ENCODE measurements at places on chromosomes 3 and 15. TPM values are rescaled to one million over a fixed set of nuclear protein-coding genes. Genes with fewer than 3 reads are reported as not detected.

The THPO gene
- total RNA-seq, result 1.2 TPM

DNA sequence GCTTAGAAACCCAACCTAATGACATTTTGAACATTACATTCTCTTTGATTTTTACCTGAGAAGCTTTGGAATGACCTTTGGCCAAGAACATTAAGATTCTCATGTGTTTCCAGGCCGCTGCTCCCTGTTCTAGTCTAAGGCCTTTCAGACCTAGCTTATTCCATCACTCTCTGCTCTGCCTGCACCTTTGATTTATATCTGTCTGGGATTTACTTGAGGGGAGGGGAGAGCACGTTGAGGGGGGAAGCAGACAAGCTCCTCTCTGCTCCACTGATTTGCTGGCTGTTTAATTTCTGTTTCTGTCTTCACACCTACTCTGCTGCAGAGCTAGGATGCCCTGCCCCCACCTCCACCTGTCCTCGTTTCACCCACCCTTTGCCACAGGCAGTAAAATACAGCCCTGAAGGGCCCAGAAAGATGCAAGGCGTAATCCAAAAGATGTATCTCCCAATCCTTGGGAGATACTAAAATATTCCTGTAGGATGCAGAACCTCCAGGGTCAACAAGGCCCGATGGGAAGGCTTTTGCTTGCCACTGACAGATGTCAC is 429.8 kb downstream of the EPHB1 start:
- no peak for DNase-seq
- no peak overlapping the region for H3K27ac ChIP-seq
- H3K36me3 ChIP-seq, result no peaks in the 10 kb centered on the region
- H3K4me3 ChIP-seq, result no peak overlapping the region

DNA sequence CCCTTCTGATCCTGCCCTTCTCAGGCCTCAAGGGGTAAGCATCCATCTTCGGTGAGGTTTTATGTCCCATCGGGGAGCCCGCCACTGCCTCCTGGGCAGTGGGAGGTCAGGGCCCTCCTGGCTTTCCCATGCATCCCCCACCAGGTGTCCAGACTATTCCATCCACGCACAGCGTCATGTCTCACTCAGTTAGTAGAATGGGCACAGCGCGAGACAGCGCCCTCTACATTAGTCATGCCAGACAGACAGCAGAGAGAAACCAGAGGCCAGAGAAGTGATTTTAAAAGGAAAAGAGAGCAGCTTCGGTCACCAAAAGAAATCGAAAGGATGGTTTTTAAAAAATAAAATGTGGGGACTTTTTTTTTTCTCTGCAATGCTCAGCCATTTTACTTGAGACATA is 49.8 kb downstream of the ZDHHC3 start:
- no peaks in the 10 kb centered on the region for H3K36me3 ChIP-seq
- no peaks in the 10 kb centered on the region for H3K4me1 ChIP-seq
- no peaks in the 10 kb centered on the region for H3K27me3 ChIP-seq
- no peak overlapping the region for H3K4me3 ChIP-seq

DNA sequence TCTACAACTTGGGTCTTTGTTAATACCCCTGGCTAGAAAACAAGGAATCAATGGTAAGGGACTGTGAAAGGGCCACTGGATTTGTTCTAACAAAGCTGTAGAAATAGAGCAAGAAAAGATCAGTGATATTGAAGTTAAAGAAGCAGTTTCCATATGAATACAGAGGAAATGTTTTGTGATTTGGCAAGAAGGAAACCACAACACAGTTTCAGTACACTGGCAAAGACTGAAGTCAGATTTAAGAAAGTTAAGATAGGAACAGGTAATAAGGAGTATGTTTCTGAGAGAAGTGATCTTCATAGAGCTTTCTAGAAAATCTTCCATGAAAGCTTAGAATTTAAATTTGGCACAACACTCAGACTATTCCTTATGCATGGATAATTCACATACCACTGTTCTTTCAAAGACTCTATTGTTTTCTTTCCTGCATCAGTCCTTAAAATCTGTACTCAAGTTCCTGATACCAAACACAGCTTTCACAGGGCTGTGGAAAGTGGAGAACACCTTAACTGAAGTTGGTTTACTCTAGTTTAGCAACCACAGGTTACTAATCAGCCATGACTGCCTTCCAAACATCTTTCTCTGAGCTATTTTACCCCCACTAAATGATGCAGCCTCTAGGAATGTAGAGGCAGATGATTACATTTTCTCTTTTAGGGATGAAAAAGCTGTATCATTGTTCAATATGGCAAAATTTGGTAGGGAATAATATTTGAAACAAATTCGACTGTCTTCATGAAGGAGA is 32.4 kb upstream of the ALCAM start:
- DNase-seq, result no peak
- no peak overlapping the region for H3K4me3 ChIP-seq
- H3K36me3 ChIP-seq, result no peaks in the 10 kb centered on the region

Data from H1 (cell line).